ENCODE measurements at places on chromosomes 1 and 21. TPM values are rescaled to one million over a fixed set of nuclear protein-coding genes. Genes with fewer than 3 reads are reported as not detected.

DNA sequence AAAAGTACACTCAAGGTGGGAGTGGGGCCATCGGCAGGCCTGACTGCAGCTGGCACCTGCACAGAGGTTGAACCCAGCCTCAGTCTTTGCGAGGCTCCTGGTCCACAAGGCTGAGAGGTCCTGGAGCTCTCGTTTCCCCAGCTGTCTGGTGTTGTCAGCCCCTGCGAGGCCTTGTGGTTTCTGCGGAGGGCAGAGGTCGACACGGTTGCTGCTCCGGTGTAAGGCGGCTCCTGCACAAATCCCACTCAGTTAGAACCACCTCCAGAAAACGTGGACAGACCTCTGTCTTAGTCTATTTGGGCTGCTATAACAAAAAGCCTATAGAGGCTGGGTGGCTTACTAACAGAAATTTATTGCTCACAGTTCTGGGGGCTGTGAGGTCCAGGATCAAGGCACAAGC lies 5.8 kb downstream of the KIAA1614 start:
- no peak overlapping the region for H3K27ac ChIP-seq
- H3K4me3 ChIP-seq = no peak overlapping the region
- H3K27me3 ChIP-seq = no peaks in the 10 kb centered on the region
- no peaks in the 10 kb centered on the region for H3K36me3 ChIP-seq
- DNase-seq = no peak

The RBP7 gene
- total RNA-seq = not detected

- no peak for DNase-seq
- no peaks in the 10 kb centered on the region for H3K27me3 ChIP-seq
- no peak overlapping the region for H3K4me3 ChIP-seq
- peaks cover 22% of the 10 kb centered on the region for H3K4me1 ChIP-seq
- H3K27ac ChIP-seq = no peak overlapping the region
- H3K36me3 ChIP-seq = no peaks in the 10 kb centered on the region
Measured at GRCh38 chr1:23370709-23371584, 1.3 kb upstream of the ZNF436 start.

- no peaks in the 10 kb centered on the region for H3K27me3 ChIP-seq
- peaks cover 14% of the 10 kb centered on the region for H3K36me3 ChIP-seq
- H3K27ac ChIP-seq = no peak overlapping the region
- DNase-seq = no peak
- peaks cover 6% of the 10 kb centered on the region for H3K4me1 ChIP-seq
Measured at GRCh38 chr1:150080784-150081183, 13.2 kb downstream of the VPS45 start.

DNA sequence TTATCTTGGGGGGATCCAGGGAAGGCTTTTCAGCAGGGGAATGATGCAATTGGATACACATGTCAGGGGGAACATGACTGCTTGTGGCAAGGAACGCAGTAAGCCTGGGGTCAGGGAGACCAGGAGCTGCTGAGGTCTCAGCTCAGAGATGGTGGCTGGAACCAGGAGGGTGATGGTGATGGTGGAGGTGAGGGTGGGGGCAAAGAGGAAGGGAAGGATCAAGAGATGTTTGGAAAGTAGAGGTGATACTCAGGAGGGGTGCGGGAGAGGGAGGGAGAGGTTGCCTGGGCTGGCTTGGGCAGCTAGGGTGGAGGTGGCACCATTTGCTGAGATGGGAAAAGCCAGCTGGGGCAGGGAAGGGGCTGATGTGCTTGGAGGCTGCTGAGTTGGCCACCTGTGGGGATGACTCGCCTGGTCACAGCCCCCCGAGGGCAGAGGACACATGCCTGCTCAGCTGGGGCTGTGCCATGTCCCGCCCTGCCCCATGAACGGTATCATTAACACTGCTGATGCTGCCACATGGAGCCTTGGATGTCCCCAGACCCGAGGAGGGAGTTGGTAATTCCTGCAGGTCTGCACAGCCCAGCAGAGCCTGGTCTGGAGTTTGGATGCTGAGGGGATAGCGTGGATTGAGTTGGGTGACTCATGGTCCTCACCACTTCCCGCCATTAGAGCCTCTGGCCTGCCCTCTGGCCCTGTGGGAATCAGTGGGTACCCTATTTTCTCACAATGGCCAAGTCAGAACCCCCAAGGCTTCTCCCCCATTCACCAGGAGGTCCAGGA lies 6.3 kb upstream of the PADI1 start:
- H3K4me1 ChIP-seq = peaks cover 18% of the 10 kb centered on the region
- no peak overlapping the region for H3K27ac ChIP-seq
- no peaks in the 10 kb centered on the region for H3K36me3 ChIP-seq

DNA sequence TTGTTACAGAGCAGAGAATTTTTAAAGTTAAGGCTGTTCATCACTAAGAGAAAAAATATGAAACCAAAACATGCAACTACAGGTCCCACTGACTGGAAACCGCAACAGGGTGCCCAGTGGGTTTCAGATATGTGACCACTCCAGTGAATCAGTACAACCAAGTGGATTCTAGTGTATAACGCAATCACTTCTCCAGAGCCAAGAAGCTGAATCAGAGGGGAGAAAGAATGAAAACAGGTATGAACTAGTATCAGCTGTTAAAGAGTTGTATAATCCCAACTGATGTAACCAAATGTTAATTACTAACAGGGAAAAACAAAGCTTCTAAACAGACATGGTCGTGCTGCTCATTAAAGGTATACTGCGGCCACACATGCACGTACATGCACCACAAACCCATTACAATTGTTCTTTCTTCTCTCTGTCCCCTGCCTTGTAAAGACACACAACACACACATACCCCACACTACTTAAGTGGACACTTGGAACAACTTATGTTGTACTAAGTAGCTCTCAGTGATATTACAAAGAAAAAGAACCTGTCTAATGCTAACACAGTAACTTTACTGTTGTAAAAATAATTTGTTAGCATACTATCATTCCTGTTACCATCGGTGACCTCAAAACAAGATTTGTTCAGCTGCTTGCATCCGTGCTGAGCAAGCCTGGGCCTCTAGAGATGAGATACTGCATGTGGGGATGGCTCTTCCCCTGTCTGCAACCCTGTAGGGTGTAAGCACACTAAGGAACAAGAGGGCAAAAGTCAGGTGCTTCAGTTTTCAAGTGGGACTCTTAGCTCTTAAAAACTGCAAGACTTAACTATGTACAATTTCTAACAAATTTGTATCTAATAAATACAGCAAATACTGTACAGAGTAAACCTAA lies 74.2 kb downstream of the PTPN14 start:
- H3K4me3 ChIP-seq = no peak overlapping the region
- no peaks in the 10 kb centered on the region for H3K4me1 ChIP-seq
- no peaks in the 10 kb centered on the region for H3K36me3 ChIP-seq
- no peak overlapping the region for H3K27ac ChIP-seq

DNA sequence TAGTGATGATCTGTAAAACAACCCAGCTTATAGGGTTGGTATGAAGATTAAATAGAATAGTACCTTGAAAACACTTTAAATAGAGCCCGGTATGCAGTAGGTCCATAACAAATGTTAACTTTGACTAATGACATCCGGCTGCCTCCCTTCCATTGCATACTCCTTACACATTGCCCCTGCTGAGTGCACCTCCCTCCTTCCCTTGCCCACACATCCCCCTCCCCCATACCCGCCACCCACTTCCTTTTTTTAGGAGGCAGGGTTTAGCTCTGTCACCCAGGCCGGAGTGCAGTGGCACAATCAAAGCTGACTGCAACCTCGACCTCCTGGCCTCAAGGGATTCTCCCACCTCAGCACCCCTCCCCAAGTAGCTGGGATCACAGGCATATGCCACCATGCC lies 24.4 kb upstream of the ZC3H12A start:
- H3K36me3 ChIP-seq = no peaks in the 10 kb centered on the region
- H3K4me3 ChIP-seq = no peak overlapping the region
- DNase-seq = peak; percentile 16
- no peaks in the 10 kb centered on the region for H3K27me3 ChIP-seq

The CAMK1G gene
- not detected for total RNA-seq

GRCh38 chr1:208601561-208601960 lies 357.4 kb upstream of the PLXNA2 start:
- no peak overlapping the region for H3K27ac ChIP-seq
- no peaks in the 10 kb centered on the region for H3K27me3 ChIP-seq
- no peaks in the 10 kb centered on the region for H3K36me3 ChIP-seq
- DNase-seq = no peak

DNA sequence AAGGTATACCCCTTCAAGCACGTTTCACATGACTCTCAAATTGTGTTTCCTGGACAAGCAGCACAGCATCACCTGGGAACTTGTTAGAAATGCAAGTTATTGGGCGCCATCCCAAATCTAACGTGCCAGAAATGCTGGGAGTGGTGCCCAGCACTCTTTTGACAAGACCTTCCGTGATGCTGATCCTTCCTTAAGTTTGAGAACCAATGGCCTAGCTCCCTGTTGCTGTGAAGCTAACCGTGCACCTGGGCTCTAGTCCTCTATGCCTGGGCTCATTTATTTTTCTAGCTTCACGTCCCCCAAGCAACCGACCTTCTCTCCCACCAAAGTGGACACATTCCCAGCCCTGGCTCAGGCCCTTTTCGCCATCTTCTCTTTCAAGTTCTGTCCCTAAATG lies 4.3 kb downstream of the BEST4 start:
- H3K4me1 ChIP-seq = peaks cover 39% of the 10 kb centered on the region
- no peak for DNase-seq
- H3K27ac ChIP-seq = peak overlapping the region; percentile 45
- H3K27me3 ChIP-seq = no peaks in the 10 kb centered on the region
- H3K36me3 ChIP-seq = peaks cover 11% of the 10 kb centered on the region

The IVL gene
- total RNA-seq = not detected

GRCh38 chr1:155910621-155911121 lies 478 bp downstream of the RIT1 start:
- H3K27ac ChIP-seq = peak overlapping the region; percentile 79
- H3K4me3 ChIP-seq = peak overlapping the region; percentile 86
- DNase-seq = no peak
- peaks cover 23% of the 10 kb centered on the region for H3K36me3 ChIP-seq
- H3K4me1 ChIP-seq = peaks cover 21% of the 10 kb centered on the region

GRCh38 chr1:24939040-24939674 lies 9.1 kb upstream of the RUNX3 start:
- H3K36me3 ChIP-seq = no peaks in the 10 kb centered on the region
- no peak overlapping the region for H3K27ac ChIP-seq
- no peaks in the 10 kb centered on the region for H3K27me3 ChIP-seq
- H3K4me1 ChIP-seq = peaks cover 15% of the 10 kb centered on the region
- DNase-seq = no peak

DNA sequence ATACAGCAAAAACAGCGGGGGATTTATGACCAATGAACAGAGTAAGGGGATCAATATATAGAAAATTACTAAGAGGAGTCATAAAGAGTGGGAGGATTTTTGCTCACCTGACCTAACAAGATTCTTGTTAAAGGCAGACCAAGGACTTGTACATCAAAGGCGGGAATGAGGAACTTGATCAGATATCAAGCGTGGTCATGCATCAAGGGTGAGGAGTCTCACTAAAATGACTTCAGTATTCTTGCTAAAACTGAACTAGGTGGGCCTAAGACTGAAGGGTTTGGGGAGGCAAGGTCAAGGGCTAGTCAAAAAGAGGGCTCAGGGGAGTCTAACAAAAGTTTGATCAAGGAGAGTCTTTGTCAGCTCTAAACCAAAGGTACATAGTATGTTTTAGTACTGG lies 2.1 kb downstream of the MOV10 start:
- H3K4me3 ChIP-seq = no peak overlapping the region
- DNase-seq = no peak
- H3K27ac ChIP-seq = no peak overlapping the region
- H3K36me3 ChIP-seq = no peaks in the 10 kb centered on the region
- peaks cover 54% of the 10 kb centered on the region for H3K4me1 ChIP-seq

The ADAM30 gene
- total RNA-seq = not detected

The TDRD10 gene
- not detected for total RNA-seq

The TAL1 gene
- total RNA-seq = not detected

DNA sequence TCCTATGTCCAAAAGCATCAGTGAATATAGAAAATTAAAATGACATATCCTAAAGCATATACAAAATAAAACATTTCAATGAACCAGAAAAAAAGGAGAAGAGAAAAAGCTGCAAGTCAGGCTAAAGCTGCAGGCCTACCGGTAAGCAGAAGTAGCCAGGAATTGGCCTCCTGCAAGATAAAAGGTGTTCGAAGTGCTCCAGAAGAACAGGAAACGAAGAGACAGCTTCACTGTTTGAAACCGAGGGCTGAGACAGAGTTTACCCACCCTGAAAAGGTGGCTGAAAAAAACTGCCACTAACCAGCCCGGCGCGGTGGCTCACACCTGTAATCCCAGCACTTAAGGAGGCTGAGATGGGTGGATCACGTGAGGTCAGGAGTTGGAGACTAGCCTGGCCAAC lies 37.4 kb downstream of the NSL1 start:
- H3K27me3 ChIP-seq = no peaks in the 10 kb centered on the region
- peak overlapping the region; percentile 25 for H3K27ac ChIP-seq
- DNase-seq = no peak
- H3K4me3 ChIP-seq = no peak overlapping the region
- no peaks in the 10 kb centered on the region for H3K36me3 ChIP-seq

- H3K4me3 ChIP-seq = peak overlapping the region; percentile 7
- H3K27ac ChIP-seq = peak overlapping the region; percentile 63
- no peaks in the 10 kb centered on the region for H3K36me3 ChIP-seq
- H3K27me3 ChIP-seq = no peaks in the 10 kb centered on the region
- peaks cover 57% of the 10 kb centered on the region for H3K4me1 ChIP-seq
- peak; percentile 7 for DNase-seq
Measured at GRCh38 chr1:202806845-202807450, 1.3 kb downstream of the KDM5B start.

- no peaks in the 10 kb centered on the region for H3K4me1 ChIP-seq
- H3K27ac ChIP-seq = no peak overlapping the region
- H3K36me3 ChIP-seq = no peaks in the 10 kb centered on the region
- DNase-seq = no peak
- H3K27me3 ChIP-seq = no peaks in the 10 kb centered on the region
Measured at GRCh38 chr1:221916176-221916575, 174.3 kb upstream of the DUSP10 start.

- H3K27me3 ChIP-seq = no peaks in the 10 kb centered on the region
- no peak overlapping the region for H3K4me3 ChIP-seq
- H3K27ac ChIP-seq = no peak overlapping the region
- no peaks in the 10 kb centered on the region for H3K36me3 ChIP-seq
Measured at GRCh38 chr1:153403421-153404085, 12.7 kb upstream of the S100A8 start.

The FCN3 gene
- total RNA-seq = not detected

All from CD4-positive, alpha-beta memory T cell (primary cell).